ENCODE measurements at places on chromosomes 2 and 18.
A peak's percentile ranks its signal among the peaks of the same experiment; 100 is the strongest.

DNA sequence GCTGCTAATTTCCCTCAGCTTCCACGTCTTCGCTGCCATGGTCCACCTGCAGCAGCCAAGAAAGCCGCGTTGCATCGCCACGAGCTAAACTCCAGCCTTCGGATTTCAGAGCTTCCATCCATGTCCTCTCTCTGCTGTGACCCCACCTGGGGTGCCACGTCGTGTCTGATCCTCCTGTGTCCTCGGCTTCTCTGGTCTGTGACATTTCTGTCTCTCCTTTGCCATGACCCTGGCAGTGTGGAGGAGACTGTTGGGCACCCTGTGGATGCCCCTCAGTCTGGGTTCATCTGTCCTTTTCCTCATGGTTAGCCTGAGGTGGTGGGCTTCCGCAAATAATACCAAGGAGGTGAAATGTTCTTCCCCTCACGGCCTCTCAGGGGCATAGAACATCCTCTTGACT lies 106.8 kb downstream of the RTP5 start:
- no peak for DNase-seq

DNA sequence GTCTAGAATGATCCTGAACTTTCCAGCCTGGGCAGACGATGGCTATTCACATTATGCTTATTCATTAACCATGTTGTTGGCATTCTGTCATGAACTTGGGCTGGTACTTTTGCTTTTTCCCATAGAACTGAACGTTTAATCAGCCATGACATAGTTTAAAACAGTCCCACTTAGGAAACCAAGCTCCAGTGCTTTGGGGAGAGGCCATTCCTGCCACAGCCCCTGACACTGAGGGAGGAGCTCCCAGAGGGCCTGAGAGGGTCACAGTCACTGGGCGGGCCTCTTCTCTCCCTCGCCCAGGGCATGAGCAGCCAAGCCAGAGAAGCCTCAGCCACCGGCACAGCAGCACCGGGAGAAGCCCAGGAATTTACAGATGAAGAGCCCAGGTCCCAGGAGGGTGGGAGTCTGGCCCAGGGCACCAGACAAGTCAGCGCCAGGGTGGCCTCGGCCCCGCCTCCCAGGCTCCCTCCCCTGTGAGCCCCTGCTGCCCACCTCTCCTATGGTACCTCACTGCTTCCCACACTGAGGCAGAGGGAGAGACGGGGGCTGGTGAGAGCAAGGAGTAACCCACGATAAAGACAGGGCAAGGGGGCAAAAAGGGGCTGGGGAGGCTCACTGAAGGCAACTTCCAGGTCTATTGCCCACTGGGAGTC lies 33.6 kb downstream of the MAL start:
- DNase-seq, result no peak

DNA sequence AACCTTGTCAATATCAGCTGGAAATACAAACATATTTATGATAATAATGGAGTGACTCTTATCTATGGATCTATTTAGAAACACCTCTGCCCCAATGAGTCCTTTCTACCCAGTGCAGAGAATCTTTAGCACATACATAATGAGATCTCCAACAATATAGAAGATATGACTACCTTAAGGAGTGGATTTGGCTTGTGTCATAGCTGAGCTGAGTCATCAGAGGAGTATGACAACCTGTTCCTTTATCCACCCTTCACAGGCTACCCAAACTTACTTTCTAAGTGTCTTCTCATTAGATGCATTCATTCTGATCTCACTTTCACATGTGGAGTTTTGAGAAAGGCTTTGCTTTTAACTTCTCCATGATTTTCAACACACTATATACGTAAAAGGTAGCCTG lies 1218.9 kb downstream of the DSC3 start:
- no peak for DNase-seq

DNA sequence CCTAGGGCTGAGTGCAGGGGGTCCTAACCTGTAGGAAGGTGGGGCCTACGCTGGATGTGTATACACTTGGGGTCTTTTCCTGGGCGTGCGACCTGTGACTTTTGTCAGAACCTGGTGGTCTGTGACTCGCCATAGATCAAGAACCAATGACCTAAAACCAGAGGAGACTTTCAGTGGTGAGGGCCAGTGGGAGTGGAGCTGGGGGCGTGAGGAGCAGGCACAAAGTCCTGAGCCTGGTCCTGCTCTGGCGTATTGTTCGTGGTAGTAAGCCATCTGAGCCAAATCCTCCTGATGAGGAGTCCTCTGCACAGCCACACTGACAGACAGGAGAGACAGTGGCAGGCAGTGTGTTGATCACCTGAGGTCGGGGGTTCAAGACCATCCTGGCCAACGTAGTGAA lies 8.9 kb downstream of the INPP4A start:
- DNase-seq, result no peak

DNA sequence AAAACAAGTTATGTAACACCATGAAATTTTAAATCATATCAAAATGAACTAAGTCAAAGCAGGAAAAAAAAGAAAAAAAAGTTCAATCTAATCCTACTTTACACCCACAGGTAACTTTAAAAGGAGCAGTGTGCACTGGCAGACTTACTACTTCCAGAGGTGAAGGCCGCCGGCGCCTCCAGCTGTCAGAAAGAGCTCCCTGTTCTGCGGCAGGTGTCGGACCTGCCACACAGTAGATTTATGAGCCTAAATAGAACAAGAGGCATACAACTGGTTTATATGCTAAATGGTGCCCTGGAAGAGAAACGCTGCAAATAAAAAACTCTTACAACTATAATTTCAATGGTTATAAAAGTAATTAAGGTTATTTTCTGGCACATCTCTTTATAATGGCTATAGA lies 23.1 kb upstream of the PNO1 start:
- DNase-seq, result no peak

DNA sequence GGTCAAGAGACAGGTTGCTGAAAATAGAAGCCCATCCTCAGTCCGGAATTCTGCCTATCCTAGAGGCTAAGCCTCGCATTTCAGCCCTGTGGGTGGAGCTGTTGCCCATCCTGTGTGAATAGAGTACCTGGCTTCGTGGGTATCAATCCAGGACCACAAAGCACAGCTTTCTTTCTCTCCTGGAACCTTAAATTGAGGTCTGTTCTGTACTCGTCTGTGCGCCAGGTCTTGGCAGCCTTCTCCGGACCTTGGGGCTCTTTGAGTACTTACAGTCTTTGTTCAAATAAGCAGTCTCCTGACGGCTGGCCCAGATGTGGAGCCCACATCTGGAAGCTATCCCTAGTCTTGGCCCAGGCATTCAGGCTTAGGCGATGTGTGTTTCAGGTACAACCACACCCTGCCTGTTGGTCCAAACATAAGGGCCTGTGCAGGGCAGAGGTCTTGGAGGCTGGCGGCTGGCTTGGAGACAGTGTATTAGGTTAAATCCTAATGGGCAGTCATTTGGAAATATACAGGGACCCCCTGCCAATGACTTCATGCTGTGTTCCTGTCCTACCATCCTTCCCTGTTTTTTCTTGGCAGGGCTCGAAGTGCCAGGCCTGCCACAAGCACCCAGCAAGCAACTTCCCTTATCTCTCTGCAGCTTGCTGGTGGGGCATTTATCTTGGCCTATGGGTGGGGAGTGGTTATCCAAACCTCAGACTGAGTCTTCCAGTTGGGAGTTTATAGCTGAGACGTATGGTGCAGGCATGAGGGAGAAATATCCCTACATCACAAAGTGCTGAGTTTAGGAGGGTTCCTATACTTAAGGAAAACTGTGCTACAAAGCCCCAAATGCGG lies 294.1 kb downstream of the BCL2 start:
- DNase-seq, result peak; percentile 50

GRCh38 chr2:72770879-72771461 lies 54.9 kb downstream of the EXOC6B start:
- DNase-seq, result peak; percentile 63

DNA sequence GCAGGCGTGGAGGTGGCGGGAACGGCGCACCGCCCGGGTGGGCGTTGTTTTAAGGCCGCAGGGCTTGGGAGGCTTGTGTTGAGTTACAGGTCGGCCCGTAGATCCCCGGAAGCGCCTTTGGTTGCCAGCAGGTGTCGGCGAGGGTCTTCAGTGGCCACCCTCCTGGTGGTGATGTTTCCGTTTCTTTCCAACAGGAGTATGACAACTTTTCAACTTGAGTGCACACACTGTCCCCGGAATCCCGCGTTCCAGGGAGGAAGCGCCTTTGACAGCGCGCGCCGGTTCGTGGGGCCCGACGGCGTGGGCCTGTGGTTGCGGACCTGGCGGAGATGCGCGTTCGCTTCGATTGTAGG lies 1.0 kb upstream of the HDAC4 start:
- no peak for DNase-seq

GRCh38 chr18:61993831-61994230 lies 101.0 kb upstream of the RNF152 start:
- DNase-seq, result no peak

DNA sequence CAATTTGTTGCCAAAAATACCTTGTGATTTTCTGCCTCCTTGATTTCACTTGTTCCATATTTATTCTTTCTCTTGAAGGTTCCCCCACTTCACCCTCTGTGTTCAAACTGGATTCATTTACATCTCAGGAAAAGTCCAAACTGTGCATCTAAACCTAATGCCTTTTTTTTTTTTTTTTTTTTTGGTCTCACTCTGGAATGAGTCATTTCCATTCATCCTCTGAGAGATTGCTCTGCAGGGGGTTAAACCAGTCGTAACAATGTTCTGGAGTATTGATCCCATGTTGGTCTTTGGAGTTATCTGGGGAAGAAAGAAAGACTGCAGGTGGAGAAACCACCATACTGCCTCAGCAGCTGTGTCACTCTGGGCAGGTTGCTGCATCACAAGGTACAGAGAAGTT lies 119.7 kb downstream of the TACR1 start:
- DNase-seq, result no peak

GRCh38 chr2:20363578-20363977 lies 12.9 kb upstream of the PUM2 start:
- DNase-seq, result no peak

DNA sequence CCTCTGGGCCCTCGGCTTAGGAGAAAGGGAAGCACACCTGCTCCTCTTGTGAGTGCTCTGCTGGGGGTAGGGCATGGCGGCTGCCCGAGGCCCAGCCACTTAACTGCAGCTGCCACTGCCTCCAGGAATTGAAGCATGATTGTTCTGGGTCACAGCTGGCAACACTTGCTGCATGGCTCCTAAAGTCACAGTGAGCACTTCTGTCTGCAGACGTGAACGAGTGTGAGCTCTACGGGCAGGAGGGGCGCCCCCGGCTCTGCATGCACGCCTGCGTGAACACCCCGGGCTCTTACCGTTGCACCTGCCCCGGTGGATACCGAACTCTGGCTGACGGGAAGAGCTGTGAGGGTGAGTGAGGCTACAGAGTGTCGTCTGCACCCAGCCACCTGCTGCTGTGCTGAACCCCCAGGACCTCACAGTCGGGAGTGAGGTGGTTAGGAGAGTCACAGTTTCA lies 44.4 kb downstream of the FBLN7 start:
- no peak for DNase-seq

DNA sequence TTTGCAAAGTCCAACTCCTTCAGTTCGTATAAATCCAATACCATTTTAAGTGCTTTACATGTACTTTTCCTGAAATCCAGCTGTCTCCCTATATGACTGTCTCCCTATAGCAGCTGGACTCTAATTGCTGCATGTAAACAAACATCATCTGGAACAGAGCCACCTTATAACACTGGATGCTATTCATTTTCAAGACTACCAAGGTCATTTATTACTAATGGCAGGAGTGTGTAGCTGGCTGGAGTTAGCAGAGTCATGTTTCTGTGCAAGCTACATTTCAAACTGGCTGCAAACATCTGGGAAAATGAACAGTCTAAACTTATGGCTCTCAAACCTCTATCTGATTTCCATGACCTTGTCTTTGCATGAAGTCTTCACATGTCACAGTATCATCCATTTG lies 575.2 kb downstream of the PIK3C3 start:
- no peak for DNase-seq

DNA sequence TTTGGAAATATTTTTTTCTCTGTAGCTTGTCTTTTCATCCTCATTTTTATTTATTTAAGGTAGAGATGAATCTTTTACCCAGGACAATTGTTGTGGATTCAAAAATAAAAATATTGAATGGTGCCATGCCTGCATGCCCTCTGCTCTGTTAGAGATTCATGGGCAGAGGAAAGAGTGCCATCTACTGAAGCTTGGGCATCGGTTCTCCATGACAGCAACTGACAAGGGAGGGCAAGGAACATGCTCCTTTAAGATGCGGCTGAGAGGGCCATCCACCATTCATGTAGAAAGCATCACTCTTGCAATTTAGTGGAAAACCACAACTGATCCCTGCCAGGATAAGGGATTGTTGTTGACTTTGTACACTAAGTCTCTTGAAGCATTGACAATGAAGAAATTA lies 79.9 kb downstream of the PARD3B start:
- DNase-seq, result no peak

- DNase-seq, result no peak
These were observed 74.6 kb downstream of the COL5A2 start for GRCh38 chr2:189104934-189105333.

DNA sequence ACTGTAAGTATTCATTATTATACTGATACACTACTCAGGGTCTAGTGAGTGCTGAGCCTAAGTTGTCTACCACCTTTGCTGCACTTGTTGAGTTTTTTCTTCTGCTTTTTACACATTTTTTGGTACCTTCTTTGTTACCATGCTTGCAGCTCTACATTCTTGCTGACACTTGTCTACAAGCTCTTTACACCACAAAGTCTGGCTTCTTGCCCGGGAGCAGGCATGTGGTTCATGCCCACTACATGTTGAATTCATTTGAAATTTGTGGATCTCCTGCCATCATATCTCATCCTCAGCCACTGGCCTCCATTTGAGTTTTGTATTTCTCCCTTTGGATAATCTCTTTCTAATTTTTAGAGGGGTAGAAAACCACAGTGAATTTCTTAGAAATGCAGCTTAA lies 29.9 kb downstream of the IL18R1 start:
- DNase-seq, result no peak

DNA sequence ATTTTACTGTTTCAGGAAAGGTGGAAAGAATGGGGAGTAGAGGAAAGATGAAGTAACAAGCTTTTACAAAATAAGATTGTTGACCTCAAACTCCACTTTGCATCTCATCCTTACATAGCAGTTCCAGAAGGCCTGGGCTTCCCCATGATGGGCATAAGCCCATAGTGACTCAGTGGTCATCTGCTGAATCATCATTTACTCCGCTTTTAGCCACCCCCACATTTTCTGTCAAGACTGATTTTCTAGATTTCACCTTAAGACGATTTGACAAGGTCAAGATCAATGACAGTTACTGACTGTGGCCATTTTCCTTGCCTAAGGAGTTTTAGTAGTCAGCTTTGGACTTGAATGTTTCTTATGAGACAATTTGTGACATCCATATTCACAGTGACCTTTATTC lies 49.4 kb downstream of the PLEKHM3 start:
- DNase-seq, result no peak

- no peak for DNase-seq
These were observed 13.8 kb upstream of the YWHAQ start for GRCh38 chr2:9644603-9645002.

- no peak for DNase-seq
These were observed 33.1 kb downstream of the ATOH8 start for GRCh38 chr2:85786865-85787264.

GRCh38 chr18:28174181-28174905 lies 2.6 kb downstream of the CDH2 start:
- no peak for DNase-seq

- DNase-seq, result no peak
These were observed 169.0 kb upstream of the PKDCC start for GRCh38 chr2:41878716-41879234.
